ENCODE measurements at places on chromosomes 1 and 21.

DNA sequence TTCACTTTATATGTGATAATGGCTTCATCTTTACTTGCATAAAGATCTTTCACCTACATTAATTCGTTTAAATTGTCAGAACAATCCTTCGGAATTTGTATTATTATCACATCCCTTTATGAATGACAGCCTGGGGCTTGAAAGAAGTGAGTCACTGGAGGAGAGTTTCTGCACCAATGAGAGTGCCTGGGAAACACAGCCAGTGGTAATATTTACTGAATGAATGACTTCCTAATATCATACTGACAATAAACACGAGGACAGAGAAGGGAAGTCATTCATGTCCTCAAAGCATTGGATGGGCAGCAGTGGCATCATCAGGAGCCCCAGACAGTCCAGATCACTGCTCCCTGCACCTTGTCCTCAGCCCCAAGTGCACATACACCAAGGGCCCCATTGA lies 40.7 kb upstream of the PDE4B start:
- DNase-seq: no peak

DNA sequence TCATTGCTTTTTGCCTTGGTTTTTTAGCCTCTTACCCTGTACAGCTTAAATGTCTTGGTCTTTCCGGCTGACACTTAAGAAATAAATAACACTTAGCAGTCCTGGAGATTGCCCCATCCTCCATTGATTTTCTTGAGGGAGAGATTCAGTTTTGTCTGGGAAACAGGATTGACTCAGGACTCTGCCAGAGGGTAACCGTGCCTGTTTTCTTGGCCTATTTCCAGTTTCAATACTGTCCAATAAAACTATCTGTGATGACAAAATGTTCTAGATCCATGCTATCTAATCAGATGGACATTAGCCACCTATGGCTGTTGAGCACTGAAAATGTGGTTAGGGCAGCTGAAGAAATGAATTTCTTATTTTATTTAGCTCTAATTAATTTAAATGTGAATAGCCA lies 216.1 kb downstream of the DUSP10 start:
- DNase-seq: no peak

DNA sequence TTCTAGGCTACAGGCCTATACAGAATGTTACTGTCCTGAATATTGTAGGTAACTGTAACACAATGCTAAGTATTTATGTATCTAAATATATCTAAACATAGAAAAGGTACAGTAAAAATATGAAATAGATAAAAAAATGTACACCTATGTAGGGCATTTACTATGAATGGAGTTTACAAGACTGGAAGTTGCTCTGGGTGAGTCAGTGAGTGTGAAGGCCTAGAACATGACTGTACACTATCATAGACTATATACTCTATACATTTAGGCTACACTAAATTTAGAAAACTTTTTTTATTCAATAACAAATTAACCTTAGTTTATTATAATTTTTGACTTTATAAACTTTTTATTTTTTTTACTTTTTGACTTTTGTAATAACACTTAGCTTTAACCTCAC lies 136.9 kb downstream of the DUSP10 start:
- DNase-seq: no peak

GRCh38 chr1:94240822-94241221 lies 3.4 kb upstream of the ARHGAP29 start:
- DNase-seq: no peak

DNA sequence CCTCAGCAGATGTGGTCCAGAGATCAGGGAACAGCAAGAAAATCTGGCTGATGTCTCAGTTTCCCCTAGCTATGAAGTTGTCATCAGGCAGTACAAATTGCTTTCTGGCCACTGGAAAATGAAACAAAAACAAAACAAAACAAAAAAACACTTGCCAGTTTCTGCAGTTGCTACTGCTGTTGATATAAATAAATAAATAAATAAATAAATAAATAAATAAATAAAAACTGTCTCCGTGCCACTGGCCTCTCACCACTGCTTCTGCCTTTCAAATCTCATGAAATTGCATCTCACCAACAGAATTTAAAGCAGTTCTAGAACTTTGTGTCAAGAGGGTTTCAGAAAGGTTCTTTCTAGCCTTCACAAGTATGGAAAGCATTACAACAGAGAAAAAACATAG lies 62.9 kb downstream of the C1orf87 start:
- no peak for DNase-seq

DNA sequence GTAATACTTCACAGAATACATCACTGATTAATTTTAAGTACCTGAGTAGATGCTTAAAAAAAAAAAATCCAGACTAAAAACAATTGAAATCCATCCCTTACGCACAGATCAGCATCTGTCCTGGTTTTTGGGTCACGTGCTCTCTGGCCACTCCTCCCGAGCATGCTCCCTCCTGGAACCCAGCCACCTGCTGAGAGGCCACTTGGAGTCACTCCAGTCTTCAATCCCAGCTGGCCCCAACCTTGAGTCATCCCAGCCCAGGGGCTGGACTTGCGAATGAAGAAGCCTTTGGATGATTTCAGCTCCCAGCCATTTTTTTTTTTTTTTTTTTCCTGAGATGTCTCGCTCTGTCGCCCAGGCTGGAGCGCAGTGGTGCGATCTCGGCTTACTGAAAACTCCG lies 8.9 kb downstream of the MAP1LC3C start:
- no peak for DNase-seq

- no peak for DNase-seq
These were observed 5.1 kb downstream of the PMF1 start for GRCh38 chr1:156217871-156218270.

GRCh38 chr1:2556277-2556677 lies at the start of gene TNFRSF14:
TNFRSF14 (plus strand) TSS chr1:2556371; CDS start chr1:2556665, 294 bp downstream.
- no peak for DNase-seq

DNA sequence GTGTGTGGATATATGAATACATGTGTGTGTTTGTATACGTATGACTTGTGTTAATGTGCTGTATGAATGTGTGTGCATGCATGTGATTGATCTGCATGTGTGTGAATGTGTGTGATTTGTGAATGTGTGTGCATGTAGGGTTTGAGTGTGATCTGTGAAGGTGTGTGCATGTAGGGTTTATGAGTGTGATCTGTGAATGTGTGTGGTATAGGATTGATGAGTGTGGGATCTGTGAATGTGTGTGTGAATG lies 88.2 kb downstream of the STUM start:
- DNase-seq: no peak

- DNase-seq: no peak
These were observed 90.9 kb downstream of the LRRC8C start for GRCh38 chr1:89723863-89724262.

GRCh38 chr1:107724648-107725047 lies 240.3 kb downstream of the VAV3 start:
- DNase-seq: no peak

DNA sequence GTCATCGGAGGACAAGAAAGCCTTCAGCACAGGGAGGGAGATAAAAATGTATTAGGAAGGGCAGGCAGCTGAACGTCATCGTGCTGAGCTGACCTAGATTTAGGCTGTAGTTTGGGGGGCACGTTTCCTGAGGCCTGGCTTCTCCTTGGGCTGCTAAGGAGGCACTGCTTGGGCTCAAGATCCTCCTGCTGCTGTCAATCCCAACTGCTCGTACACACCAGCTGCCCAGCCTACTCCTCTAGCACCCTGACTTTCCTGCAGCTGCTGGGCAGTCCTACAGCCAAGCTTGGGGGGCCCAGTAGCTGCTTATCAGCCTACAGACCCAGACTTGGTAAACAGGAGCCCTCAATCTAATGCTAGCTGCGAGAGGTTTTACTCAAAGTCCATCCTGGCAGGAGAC lies 6.2 kb downstream of the TMEM35B start:
- DNase-seq: no peak

- no peak for DNase-seq
These were observed 47.1 kb downstream of the UMODL1 start for GRCh38 chr21:42117967-42118780.

DNA sequence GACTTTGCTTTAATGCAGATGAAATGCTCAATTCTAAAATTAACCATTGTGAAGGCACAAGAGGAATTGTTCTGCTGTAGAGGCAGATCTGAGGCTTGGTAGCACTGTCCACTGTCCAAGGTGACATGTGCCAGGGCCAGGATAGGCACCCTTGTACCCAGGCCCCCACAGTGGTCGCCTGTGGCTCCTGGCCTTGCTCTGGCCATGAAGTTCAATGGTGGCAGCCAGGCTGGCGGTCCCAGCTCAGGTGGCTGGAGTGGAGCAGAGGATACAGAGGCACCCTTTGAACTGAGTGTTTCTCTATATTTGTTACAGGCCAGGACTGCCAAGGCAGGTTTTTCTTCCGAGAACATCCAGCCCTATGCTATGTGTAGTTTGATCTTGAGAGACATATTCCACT lies 102.6 kb downstream of the PTGS2 start:
- DNase-seq: no peak

DNA sequence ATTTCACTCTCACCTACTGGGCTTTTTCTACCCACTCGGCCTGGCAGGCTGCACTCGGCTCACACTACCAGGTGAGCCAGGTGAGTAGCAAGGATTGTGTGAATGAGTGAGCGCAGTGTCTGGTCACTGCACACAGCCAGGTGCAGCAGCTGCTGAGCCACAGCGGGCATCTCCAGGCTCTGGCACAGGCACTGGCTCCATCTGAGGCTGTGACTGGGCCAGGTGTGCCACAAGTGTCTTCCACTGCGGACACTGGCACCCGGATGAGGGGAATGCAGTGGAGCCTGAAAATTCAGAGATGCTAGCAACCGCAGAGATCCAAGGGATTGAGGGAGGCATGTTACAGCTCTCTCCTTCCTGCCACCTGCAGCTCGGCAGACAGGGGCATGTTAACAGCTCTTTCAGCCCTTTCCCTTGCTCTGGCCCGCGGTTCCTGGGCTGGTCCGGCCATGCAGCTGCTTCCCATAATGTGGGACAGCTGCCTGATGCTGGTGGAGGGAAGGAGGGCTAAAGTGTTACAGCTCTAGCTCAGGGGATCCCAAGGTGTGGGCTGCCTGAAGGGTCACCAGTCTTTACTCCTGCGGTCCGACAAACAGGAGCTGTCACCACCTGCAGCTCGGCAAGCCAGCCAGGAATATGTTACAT lies 1038.3 kb downstream of the AMY1C start:
- no peak for DNase-seq

GRCh38 chr1:151799179-151800022 lies 5.8 kb downstream of the LINGO4 start:
- no peak for DNase-seq

GRCh38 chr1:43711049-43711448 lies 3.7 kb downstream of the ST3GAL3 start:
- no peak for DNase-seq

DNA sequence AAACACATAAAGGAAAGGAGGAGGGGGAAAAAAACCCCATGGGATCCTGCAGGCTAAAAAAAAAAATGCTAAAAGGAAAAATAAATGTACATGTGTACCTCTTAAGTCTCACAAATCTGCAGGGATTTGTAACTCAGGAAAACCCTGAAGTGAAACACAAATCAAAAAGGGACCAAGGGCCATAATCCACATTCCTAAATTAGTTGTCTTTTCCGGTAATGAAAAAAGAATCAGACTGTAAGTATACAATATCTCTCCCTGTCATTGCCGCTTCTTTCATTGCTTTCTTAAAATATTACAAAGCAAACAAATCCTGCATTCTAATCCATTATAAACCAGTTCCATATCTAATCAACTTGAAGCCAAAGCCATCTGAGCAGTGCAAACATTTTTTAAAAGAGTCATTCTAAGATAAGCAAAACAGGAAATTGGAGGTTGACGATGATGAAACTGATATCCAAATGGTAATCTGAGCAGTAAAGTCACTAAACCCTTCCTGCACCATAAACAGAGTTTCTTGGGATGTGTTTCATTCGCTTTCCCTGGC lies 58.7 kb upstream of the SIM2 start:
- DNase-seq: peak; percentile 98

- DNase-seq: no peak
These were observed 8.0 kb downstream of the OR2L3 start for GRCh38 chr1:248054671-248055070.

DNA sequence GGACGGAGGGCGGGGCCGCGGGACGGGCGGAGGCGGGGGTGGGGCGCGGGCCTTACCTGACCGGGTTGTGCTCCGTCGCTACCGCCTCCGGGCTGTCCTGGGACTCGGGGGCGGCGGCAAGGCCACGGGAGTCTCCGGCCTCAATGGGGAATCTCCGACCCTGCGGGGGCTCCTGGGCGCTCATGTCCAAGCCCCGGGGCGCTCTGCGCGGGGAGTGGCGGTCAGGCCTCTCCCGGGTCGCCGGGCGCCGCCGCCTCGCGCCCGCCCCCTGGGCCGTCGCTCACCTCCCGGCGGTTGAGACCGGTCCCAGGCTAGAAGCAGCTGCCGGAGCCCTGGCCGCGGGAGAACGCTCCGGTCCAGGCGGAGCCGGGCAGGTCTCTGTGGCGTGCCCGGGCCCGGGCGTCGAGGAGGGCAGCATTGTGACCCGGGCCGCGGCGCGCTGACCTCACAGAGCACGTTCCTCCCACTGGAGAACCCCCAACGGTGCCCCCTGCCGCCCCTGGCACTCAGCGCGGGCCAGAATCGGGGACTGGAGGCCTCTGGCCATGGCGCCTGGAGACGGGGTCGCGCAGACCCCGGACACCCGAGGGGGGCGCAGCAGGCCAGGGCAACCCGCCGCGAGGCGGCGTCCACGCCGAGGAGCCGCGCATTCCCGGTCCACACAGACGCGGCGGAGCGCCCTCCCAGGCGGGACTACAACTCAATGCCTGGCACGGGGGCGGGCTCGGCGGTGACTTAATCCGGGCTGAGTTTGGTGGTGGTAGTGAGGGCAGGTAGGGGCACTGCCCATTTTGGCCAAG lies 411 bp downstream of the FAM229A start:
- DNase-seq: no peak

DNA sequence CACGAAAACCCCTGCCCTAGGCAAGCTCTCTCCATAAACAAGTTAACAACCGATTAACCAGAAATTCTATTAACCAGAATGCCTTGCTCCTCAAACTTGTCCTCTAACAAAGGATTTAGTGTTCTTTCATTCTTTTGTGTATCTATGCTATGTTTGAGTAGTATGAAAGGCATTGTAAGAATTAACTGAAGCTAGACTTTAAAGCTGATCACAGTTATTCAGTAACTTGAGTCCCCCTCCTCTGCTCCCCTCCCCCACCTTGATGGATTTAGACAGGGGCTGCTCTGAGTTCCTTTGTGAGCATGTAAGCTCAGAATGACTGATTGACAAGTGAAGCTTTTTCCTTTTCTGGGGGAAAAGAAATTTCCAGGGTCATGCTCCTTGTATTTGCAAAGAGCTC lies 257.6 kb downstream of the TTLL7 start:
- no peak for DNase-seq

GRCh38 chr1:44442791-44443190 lies 37.7 kb downstream of the RNF220 start:
- no peak for DNase-seq

GRCh38 chr1:241419986-241420385 lies 63.0 kb upstream of the RGS7 start:
- DNase-seq: no peak

DNA sequence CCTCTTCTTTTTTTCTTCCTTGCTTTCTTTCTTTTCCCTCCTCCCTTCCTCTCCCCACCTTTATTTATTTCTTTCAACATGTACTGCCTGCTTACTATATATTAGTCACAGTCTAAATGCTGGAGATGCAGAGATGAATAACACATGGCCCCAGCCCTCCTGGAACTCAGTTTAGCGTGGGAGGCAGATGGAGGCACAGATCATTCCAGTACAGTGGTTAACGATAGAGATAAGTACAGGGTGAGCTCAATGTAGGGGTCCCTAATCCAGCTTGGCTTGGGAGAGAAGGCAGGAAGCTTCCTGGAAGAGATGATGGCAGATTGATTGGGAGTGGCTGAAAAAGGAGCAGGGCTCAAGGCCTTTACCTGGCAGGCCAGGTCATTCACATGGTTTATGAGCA lies 55.6 kb upstream of the PPP2R5A start:
- no peak for DNase-seq

Measured in SK-N-MC (cell line).